ENCODE measurements at places on chromosomes 7 and 10. TPM values are rescaled to one million over a fixed set of nuclear protein-coding genes. Genes with fewer than 3 reads are reported as not detected.

DNA sequence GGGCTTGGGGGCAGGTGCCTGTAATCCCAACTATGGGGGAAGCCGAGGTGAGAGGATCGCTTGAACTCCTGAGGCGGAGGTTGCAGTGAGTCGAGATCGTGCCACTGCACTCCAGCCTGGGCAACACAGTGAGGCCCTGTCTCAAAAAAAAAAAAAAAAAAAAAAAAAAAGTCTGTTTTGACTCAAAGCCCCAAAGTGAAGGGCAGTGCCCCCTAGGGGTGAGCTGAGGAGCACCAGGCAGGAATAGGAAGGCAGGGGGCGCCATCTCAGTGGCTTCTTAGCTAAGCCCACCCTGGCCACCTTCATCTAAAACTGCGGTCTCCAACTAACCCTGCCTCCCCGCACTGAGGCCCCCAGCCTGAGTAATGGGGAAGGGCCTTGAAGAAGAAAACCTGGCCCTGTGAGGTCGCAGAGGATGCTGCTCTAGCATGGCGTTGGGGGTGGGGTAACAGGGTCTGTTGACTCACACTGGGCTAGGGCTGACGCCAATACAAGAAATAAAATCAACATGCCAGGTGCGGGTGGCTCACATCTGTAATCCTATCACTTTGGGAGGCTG lies 9.8 kb downstream of the PODXL start:
- DNase-seq: peak; percentile 20

- no peak for DNase-seq
Observed at GRCh38 chr7:2934211-2934731, 90.2 kb upstream of the GNA12 start.

DNA sequence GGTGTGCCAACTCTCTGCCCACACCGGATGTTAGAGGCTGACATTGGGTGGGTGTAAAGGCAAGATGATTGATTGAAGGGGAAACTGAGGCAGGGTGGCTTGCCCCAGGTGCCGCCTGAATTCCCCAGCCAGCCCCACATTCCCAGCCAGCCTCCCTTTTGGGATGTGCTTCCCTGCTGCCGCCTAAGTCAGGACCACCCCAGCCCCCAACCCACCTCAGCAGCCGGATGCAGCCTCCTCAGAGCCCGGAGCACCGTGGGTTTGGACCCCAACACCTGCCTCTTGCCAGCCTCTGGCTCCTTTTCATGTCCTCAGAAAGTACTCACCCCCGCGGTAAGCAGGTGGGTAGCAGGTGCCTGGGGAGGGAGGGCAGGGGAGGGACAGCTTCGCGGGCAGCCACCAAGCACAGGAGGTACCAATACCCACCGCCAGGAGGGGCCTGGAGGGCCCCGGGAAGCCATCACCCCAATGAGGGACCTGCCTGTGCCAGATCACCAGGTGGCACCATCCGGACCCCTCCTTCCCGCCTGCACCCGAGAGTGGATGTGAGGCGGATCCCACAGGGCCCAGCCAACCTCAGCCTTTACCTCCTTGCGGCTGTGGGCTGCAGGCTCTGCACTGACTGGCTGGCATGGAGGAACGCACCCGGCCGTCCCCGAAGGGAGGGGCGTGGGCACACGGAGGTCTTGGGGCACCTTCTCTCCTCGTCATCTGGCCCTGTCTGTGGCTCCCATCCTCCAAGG lies 60.5 kb downstream of the PWWP2B start:
- DNase-seq: no peak

- peak; percentile 68 for DNase-seq
Observed at GRCh38 chr7:85023066-85023712, 163.7 kb downstream of the SEMA3D start.

PGAM2 gene
- not detected for total RNA-seq
